CD4-positive, alpha-beta T cell treated with Interleukin-21 for 1 hour (primary cell): ENCODE measurements at places on chromosomes 7 and 10.
A peak's percentile ranks its signal among the peaks of the same experiment; 100 is the strongest.

DNA sequence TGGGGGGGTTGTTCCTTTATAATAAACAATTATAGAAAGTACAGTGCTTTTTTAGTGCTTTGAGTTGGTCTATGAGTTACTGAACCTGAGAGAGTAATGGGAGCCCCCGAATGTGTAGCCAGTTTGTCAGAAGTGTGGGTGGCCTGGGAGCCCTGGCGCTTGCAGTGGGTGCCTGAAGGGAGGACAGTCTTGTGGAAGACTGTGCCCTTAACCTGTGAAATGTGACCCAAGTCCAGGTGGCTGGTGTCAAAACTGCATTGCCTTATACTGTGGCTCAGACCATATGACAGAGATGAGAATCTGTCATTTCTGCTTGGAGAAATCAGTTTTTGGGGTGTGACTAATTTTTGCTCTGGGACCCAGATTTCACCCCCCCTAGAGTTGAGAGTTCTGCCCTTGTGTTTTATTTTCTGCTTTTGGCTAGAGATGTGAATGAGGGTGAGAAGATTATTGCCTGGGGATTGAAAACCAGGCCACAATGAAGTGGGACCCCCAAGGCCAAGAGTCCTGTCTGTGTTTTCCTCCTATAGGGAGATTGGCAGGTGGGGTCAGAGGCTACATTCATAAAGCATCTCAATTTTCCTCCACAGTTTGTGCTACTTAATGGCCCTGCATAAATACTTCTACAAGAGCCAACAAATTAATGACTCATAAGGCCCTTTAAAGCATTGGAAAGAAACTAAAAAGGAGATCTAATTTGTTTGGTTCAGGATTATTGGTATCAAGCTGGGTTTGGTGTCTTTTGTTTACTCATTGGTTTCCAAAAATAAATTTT is 24.1 kb upstream of the CARD11 start:
- DNase-seq = no peak

DNA sequence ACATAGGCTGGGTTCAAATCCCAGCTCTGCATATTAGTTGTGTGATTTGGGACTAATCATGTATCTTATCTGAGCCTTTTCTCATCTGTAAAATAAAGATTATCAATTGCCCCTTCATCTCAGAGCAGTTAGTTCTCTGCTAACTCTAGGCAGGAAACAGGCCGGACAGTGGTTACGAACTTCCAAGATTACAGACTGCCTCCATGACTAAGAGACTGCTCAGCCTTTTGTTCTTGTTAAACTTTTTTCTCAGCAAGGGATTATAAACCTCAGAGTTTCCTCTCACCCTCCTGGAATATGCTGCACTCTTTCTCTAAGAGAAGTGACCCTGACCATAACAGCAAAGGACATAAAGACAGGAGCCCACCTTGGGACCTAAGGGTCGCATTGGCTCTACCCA is 52.5 kb upstream of the NFKB2 start:
- DNase-seq = no peak

DNA sequence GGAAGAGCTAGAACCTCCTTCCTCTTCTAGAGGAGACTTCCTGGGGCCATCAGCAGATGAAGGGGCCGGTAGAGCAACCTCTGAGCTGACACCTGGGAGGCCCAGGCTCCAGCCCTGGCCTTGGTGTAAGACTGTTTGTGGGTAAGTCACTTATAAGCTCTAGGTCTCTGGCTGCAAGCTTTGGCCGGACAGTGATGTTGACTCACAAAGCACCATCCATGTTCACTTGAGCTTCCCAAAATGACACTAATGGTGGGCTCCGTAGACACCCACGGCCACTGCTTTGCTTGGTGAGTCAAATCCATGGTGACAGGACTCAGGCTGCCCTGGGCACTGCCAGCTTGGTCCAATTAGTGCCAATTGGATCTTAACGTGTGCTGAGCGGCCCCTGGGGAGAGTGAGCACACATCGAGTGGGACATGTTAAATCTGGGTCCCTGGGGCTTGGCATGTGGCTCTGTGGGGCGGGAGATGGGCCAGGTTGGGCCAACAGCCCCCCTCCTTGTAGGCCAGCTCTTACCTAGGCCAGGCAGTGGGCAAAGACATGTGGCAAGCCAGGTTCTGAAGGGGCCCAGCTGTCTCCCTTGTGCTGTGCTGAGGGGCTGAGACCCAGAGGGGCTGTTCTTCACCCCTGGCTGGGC is 16.7 kb downstream of the NEURL1 start:
- no peak for DNase-seq

DNA sequence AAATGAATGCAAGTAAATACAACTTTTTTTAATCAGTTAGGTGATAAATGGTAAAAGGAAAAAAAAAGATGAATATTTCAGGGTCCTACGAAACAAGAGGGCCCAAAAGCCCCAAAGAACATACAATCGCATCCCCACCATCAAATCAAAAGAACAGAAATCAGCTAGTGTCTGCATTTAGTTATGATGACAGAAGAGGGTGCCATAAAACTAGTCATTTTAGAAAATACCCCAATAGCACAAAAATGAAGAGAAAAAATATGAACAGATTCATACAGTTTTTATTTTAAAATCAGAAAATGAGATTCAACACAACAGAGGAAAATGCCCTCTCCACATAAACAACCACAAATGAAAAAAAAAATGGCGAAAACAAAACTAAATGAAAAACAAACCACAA is 905.5 kb downstream of the REEP3 start:
- DNase-seq = no peak

DNA sequence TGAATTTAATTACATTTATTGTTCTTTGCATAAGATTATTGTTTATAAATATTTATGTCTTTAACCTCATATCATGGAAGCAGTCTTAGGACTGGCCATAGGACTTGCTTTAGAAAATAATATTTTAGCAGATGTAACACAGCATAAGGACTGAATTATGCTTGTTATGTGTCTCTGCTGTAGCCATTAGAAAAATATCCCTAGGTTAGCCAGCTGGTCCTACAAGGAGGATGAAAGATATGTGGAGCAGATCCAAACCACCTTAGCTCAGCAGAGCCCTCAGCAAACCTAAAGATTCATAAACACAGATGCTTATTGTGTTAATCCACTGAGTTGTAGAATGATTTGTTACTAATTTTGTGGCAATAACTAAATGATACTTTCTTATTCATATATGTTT is 166.0 kb upstream of the COL1A2 start:
- DNase-seq = no peak

DNA sequence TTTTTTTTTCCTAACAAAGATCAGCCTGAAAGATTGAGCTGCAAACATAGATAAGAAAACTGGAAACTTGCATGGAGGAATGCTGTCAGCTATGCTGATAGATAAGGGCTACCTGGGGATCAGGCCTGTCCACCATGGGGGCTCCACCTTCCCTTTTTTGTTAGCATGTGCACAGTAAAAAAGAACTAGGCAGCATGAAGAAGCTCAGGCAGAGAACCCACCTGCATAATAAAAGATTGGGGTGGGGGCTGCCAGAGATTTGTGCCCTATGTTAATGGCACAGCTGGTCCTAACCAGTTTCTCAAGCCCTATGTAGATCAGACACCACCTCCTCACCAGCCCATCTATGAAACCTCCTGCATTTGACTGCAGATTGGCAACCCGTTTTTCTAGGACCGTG is 45.4 kb upstream of the CACNB2 start:
- DNase-seq = no peak

DNA sequence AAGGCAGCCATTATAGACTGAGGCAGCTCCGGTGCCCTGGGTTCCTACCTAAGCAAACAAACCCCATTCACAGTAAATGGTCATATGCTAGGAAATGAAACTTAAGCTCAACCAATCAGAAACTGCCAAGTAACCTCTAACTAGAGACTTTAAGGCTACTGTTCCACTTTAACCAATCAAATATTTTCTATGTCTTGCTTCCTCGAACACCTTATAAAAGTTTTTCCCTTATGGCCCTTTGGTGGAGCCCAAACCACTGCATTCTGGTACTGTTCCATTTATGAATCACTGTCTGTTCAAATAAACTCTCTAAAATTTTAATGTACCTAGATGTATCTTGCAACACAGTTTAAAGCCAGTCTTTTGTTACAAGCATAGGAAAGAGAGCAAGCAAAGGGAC is 361.1 kb downstream of the HGF start:
- DNase-seq = no peak

- no peak for DNase-seq
These were observed 34.5 kb upstream of the RHOBTB1 start for GRCh38 chr10:60978287-60979115.

DNA sequence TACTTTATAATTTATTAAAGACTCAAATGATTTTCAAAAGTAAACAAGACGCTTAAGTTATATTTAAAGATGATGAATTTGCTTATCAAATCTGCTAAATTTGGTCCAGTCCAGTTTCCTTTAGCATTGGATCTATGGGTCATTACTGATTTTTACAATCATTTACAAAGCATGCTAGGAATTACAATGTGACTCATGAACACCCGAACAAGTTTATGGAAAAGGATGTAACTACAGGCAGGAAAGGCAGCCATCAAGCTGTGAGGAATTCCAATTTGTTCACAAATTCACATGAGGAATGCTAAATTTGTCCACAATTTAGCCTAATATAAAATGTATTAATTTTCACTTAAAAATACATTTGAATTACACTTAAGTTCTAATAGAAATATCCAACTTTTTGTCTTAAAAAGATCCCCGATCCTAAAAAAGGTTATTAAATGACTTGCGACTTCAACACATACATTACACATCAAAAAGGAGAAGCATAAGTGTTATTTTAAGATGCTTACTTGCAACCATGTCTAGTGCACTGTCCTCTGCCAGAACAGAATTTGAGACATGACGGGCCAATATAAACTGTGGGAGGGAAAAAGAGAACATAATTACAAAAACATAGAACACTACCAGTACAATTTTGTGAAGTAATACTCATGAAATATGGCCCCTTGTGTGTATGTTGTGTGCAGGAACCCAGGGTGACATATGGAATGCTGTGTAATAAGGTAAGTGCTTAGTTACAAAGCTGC is 194.2 kb upstream of the SLC26A5 start:
- DNase-seq = no peak

DNA sequence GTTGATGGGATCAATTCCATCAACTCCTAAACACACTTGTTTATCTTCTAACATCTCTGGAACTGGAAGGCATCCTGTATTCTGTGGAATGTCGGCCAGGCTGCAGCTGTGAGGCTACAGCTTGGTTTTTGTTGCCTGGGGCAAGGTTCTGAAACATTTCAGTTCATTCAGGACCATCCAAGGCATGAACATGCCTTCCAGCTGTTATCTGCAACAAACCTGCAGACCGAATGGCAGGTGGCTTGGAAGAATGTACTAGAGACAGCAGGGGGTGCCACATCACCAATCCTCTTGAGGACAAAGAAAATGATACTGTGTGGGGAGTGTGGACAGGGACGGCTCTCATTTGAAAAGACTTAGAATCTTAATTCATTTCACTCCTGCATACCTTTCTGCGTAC is 12.4 kb downstream of the PAPOLB start:
- DNase-seq = peak; percentile 16

DNA sequence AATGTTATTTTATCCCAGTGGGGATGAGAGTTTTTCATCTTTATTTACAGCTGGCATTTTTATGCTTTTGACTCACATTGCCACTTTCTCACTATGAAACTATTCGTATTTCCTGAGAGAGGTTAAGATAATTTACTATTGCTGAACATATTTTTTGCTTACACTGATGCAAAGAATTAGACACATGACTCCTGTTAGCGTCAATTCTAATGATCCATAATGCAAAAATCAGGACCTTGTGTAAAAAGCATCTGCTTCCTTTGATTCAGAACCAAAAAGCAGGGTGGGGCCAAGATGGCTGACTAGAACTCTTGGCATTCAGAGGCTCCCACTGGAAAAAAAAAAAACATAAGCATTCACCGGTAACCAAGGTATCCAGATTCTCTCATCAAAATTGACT is 464.8 kb downstream of the SEMA3D start:
- DNase-seq = no peak

- DNase-seq = no peak
These were observed 262.9 kb downstream of the PTPRN2 start for GRCh38 chr7:158324397-158325360.

- DNase-seq = no peak
These were observed 49.8 kb upstream of the FAM171A1 start for GRCh38 chr10:15420858-15421257.

DNA sequence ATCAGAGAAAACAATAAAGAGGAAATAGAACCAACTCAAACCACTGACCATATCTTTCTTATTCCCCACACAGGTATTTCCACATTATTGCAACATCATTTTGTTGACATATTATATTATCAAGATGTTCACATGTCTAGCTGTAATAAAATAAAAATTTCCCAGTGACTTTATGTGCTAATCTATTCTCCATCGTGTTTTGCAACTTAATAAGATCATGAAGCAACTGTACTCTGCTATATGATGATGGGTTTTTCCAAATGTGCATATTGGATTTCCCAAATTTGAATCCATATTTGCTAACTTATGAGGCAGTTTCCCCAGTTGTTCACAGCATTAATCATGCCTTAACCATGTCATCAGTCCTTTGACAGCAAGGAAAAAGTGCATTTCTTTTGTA is 127.8 kb downstream of the ITGB8 start:
- DNase-seq = no peak

- no peak for DNase-seq
These were observed 45.8 kb upstream of the SKAP2 start for GRCh38 chr7:26910221-26910620.

GRCh38 chr7:97120713-97121457 is 3.4 kb downstream of the SDHAF3 start:
- no peak for DNase-seq

- DNase-seq = no peak
These were observed 10.2 kb downstream of the EN2 start for GRCh38 chr7:155467846-155468784.

DNA sequence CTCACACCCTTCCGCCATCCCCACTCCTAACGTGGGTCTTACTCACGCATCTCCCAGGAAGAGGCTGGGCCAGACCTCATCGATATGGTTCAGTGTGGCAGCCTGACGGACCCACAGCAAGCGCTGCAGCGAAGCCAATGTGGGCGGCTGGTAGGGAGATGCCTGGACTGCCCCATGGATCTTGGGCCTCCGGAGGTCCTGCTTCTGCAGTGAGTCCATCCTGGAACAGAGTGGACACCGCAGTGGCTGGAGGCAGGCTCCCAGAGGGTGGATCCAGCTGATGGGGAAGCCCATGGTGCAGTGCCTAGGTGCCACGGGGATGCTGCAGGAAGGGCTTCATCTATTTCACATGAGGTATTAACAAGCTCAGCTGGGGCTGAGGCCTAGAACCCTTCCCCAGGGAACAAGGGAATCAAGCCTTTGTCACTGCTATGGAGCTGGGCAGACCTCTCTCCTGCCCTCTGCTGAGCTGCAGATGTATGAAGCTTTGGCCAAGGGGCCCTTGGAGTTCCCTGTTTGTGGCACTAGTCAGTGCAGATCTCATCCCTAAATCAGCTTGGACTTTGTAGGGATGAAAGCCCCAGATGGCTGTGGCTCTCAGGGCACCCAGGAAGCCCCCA is 13.7 kb upstream of the SAMD8 start:
- no peak for DNase-seq

GRCh38 chr10:84607523-84607922 is 279.1 kb downstream of the CCSER2 start:
- DNase-seq = no peak

GRCh38 chr10:115974351-115974750 is 298.7 kb downstream of the GFRA1 start:
- no peak for DNase-seq

- DNase-seq = no peak
These were observed 272.3 kb downstream of the ELFN1 start for GRCh38 chr7:1942243-1942940.
